ENCODE measurements at places on chromosomes 7 and 10.
A peak's percentile ranks its signal among the peaks of the same experiment; 100 is the strongest.

DNA sequence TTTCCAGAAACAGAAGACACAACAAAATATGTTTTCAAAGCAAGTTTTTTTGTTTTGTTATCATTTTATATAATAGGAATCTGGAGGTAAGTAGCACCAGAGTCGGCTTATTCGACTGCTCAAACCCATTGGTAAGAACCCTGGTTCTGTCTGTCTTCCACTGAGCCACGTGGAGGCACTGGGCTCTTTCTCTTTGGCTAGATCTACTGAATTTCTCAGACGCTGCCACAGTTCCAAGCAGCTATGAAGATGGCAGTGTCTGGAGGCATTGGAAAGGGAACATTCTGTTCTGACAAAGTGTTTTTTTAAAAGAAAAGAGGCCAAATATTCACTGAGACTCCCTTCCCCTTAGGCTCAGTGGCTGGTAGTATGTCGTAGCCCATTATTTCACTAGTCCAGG is 338.8 kb downstream of the NRG3 start:
- peak; percentile 5 for DNase-seq

- DNase-seq, result no peak
Observed at GRCh38 chr10:18767981-18768380, 108.8 kb downstream of the ARL5B start.

- no peak for DNase-seq
Observed at GRCh38 chr10:62096256-62096933, 172.2 kb downstream of the RTKN2 start.

- peak; percentile 80 for DNase-seq
Observed at GRCh38 chr7:101138213-101138870, 11.4 kb downstream of the SERPINE1 start.

GRCh38 chr10:70509757-70510147 is 31.2 kb downstream of the PALD1 start:
- DNase-seq, result no peak

- DNase-seq, result no peak
Observed at GRCh38 chr10:122672655-122673054, 27.0 kb downstream of the C10orf120 start.

GRCh38 chr7:158784270-158784669 is 45.0 kb downstream of the ESYT2 start:
- DNase-seq, result no peak

DNA sequence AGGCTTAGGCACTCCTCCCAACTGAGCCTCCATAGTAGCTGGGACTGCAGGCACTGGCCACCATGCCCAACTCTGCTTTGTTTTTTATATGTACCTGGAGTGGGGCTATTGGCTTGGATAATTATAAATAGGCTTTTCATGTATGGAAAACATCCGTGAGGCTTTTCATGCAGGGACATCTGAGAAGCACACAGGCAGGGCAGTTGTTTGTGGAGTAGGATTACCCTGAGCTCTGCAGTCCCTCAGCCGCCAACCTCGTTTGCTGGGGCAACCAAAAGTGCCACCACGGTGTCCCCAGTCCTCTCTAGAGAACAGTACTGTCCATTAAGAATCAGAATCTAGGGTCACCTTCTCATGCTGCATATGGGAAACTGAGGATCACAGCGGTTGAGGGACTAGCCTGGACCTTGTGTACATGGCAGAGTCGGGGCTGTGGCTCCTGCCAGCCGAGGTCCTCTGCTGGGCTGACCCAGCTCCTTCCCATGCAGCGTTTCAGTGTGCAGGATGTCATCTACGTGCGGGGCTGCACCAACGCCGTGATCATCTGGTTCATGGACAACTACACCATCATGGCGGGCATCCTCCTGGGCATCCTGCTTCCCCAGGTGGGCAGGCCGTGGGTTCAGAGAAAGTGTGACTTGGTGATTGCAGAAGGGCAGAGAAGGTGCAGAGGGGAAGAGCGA is 54.5 kb downstream of the TSPAN15 start:
- no peak for DNase-seq

DNA sequence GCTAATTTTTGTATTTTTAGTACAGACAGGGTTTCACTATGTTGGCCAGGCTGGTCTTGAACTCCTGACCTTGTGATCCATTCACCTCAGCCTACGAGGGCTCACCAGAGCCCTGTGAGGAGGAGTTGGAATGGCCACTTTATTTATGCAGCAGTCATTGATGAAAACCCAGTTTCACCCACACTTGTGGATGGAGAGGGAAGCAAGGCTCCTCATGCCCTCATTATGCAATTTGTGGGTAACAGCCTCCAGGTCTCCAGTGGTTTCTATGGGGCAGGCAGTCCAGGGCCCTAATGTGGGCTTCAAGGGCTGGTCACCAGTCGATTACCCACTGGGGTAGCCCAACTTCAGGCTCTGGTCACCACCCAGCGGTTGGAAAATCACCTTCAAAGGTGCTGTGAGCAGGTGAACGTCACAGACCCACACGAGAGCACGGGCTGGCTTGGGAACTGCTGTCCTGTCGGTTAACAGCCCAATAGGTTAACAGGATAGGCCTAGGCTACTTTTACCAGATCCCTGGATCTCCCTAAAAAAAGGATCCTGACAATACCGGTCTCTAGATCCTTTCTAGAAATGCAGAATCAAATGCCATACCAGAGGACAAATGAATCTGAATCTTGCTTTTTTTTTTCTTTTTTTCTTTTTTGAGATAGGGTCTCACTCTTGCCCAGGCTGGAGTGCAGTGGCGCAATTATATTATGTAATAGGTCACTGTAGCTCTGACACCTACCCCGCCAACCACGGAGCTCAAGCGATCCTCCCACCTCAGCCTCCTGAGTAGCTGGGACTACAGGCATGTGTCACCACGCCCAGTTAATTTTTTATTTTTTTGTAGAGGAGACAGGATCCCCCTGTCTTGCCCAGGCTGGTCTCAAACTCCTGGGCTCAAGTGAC is 97.8 kb downstream of the SLC37A3 start:
- DNase-seq, result no peak

- DNase-seq, result no peak
Observed at GRCh38 chr10:119301397-119301796, 94.0 kb downstream of the GRK5 start.

GRCh38 chr10:125004571-125005311 is 62.8 kb downstream of the ZRANB1 start:
- no peak for DNase-seq

GRCh38 chr7:101319401-101319800 is 2.2 kb downstream of the IFT22 start:
- no peak for DNase-seq

GRCh38 chr10:69892816-69893215 is 91.1 kb downstream of the COL13A1 start:
- DNase-seq, result no peak

DNA sequence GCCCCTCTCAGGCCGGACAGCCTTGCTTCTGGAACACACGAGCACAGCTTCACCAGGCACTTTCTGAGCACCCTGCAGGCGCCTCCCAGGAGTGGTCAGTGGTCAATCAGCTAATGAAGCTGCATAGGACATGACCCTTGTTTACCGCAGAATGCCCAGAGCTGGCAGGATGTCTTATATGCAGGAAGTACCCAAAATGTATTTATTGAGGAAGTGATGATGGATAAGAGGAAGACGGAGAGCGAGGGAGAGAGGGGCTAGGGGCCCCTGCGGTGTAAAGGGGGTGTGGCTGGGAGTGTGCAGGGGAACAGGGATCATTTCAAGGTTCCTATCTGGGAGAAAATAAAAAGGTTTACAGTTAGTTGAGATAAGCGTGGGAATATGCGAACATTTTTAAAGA is 3.3 kb downstream of the CYP2E1 start:
- DNase-seq, result no peak

GRCh38 chr7:78862411-78862900 is 591.0 kb downstream of the MAGI2 start:
- DNase-seq, result no peak

DNA sequence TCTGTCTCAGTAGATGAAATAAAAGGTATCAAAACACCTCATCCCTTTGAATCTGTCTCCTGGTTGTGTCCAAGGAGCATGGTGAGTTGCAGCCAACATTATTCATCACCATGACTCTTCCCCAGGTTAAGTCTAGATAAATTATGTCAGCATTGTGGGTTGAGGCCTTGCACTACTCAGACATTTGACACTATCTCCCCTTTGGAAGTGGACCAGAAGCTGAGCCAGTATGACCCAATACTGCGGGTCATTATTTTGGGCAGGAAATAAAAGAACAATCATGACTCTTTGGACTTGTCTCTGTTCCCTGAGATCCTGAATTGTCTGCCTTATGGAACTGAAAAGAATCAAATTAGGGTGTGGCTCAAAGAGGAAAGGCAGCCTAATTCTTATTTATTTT is 168.2 kb upstream of the FAM171A1 start:
- DNase-seq, result no peak

- DNase-seq, result no peak
Observed at GRCh38 chr7:16411391-16411790, 9.9 kb downstream of the CRPPA start.

GRCh38 chr10:15324611-15325010 is 46.5 kb downstream of the FAM171A1 start:
- DNase-seq, result no peak

DNA sequence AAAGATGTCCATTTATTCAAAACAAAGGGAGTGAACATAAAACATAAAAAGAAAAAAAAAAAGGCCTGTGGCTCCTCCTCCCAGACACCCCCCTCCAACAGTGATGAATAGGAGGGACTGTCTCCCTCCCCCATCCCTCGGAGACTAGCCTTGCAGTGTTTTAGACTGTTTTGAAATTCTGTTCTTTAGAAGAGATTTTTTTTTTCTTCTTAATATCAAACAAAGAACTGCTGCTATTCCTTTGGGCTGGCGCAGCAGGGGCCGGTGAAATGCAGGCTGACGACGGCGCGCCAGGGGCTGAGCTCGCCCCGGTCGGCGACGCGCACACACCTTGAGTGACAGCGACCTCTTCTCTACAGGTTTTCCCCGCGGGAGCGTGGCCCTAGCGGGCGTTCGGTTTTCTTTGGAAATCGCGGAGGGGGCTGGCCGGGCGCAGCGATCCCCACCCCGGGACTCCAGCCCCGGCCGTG is at the start of gene LANCL2:
Gene LANCL2, plus strand, starts transcription at position 133 of the 470 bp plus-strand sequence. CDS start 689 bp downstream, outside the sequence.
- no peak for DNase-seq

DNA sequence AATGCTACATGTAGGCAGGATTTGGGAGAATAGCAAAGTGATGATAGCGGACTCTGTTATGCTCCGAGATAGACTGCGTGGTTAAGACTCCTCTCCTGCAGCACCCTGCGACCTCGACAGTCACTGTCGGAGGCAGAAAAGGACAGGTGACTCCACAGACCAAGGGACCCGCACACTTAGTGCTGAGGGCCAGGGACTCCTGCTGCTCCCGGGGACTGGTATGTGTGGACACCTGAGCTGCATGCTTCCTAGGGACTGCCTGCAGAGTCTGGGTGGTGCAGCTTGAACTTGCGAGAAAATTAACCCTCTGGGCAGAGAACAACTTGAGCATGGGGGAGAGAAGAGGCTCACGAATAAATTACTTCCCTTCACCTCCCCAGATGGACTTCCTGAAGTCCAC is 407.1 kb upstream of the PFKP start:
- DNase-seq, result no peak

GRCh38 chr7:151286148-151286547 is 37.7 kb upstream of the SMARCD3 start:
- no peak for DNase-seq

GRCh38 chr10:35778306-35778705 is 136.2 kb upstream of the FZD8 start:
- no peak for DNase-seq

- no peak for DNase-seq
Observed at GRCh38 chr7:104362756-104363155, 34.4 kb downstream of the LHFPL3 start.

GRCh38 chr10:68957654-68958053 is 1.7 kb downstream of the DDX21 start:
- no peak for DNase-seq

- no peak for DNase-seq
Observed at GRCh38 chr10:75866731-75867130, 435.3 kb downstream of the LRMDA start.

GRCh38 chr7:37380831-37381230 is 67.8 kb downstream of the ELMO1 start:
- no peak for DNase-seq

- DNase-seq, result no peak
Observed at GRCh38 chr10:73655990-73656298, at the start of gene SYNPO2L. Gene SYNPO2L, minus strand, starts transcription at chr10:73656029. Its CDS starts 107 bp downstream, at chr10:73655922.

GRCh38 chr10:119981826-119982225 is 89.3 kb downstream of the SEC23IP start:
- no peak for DNase-seq

- no peak for DNase-seq
Observed at GRCh38 chr7:50696810-50697582, 85.7 kb downstream of the GRB10 start.

- no peak for DNase-seq
Observed at GRCh38 chr7:4607311-4607729, 74.8 kb upstream of the FOXK1 start.

DNA sequence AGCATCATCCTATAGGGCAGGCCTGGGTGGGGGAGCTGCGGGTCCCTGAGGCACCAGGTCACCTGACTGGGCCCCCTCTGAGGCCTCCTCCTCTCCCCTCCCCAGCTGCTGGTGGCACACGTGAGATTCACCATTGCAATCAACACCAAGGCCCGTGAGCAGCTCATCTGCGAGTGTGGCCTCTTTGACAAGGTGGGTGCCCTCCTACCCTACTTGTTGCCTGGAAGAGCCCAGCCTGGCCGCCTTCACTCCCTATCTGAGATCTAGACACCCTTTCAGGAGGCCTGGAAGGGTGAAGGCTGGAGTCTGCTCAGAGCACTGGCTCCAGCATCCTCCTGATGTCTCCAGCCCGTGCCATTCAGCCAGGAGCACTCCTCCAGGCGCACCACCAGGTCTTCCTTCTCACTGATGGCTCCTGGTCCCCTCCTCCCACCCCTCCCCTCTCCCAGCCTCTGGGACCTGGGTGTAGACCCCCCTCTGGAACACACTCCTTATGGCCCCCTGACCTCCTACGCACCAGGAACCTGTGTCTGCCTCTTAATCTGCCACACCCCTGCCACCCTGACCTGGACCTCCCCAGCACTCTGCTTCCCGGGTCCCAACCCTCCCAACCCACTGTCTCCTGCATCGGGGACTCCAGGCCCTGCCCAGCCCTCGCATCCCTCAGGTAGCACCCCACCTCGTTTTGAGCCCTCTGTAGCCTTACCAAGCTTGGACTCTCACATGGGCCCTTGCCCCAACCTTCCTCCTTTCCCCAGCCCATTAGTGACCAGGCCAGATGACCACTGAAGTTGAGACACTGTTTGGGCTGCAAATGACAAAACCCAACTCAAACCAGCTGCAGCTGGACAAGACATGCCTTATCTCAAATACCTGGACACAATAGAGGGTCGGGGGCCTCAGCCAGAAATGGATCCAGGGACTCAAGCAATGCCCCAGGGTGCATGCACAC is 67.5 kb downstream of the ALOX5 start:
- no peak for DNase-seq

GRCh38 chr7:84949501-84949900 is 237.4 kb downstream of the SEMA3D start:
- DNase-seq, result no peak

GRCh38 chr7:112930787-112931186 is 140.6 kb upstream of the TMEM168 start:
- peak; percentile 9 for DNase-seq

GRCh38 chr7:953547-954327 is 743 bp downstream of the ADAP1 start:
- peak; percentile 88 for DNase-seq
